ENCODE measurements at places on chromosomes 1 and 21. TPM values are rescaled to one million over a fixed set of nuclear protein-coding genes. Genes with fewer than 3 reads are reported as not detected.
A peak's percentile ranks its signal among the peaks of the same experiment; 100 is the strongest.

GRCh38 chr1:198212675-198213074, 55.9 kb downstream of the NEK7 start:
- DNase-seq: peak; percentile 87

DNA sequence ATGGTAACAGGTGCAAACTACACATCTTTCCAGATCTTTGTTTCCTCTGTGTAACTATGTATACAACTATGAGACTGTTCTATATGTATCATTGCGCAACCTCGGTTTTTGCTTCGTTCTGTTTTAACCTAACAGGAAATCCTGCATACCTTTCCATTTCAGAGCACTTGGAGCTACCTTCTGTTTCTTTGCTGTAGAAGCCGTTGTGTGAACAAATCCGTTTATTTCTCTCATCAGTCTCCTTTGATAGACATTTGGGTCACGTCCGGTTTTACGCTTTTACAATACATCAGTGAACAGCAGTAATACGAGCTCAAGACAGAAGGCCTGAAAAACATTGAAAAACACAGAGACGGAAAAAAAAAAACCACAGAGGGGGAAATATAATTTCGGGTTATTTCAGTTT, 10.5 kb downstream of the ATP5IF1 start:
- peak; percentile 72 for DNase-seq

DNA sequence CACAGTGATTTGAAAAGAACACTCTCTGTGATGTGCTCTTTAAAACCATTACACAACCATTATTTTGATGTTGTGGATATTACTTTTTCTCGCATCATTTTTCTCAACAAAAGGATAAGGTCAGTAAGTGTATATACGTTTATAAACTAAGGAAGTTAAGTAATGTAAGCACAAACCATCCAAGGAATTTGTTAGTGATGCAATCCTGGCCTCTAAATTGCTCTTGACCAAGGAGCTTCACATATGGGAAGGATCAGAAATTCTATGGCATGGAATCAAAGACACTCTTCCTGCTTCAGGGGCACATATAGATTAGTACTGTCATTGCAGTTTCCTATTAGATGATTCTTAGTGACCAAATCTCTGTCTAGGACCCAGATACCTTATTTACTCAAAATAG, 3.6 kb upstream of the PPP2R5A start:
- DNase-seq: peak; percentile 93

DNA sequence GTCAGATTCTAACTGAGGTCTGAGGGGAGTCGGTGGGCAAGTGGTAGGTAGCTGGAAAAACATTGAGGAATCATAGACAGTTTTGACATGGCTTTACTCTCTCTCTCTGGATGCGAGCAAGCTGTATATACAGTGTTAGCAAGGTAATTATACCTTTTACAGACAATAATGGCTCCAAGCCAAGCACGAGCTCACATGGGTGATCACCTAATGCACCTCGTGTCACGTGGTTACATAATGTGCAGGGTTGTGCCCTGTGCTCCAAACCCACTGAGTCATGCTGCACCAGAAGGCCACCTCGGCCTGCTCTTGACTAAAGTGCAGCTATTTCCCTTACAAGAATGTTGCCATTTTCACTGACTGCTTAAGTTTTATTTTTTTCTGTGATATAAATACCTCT, 7.6 kb upstream of the CLCA2 start:
- DNase-seq: no peak

- DNase-seq: no peak
Measured at GRCh38 chr1:199009447-199009846, 370.6 kb downstream of the PTPRC start.

DNA sequence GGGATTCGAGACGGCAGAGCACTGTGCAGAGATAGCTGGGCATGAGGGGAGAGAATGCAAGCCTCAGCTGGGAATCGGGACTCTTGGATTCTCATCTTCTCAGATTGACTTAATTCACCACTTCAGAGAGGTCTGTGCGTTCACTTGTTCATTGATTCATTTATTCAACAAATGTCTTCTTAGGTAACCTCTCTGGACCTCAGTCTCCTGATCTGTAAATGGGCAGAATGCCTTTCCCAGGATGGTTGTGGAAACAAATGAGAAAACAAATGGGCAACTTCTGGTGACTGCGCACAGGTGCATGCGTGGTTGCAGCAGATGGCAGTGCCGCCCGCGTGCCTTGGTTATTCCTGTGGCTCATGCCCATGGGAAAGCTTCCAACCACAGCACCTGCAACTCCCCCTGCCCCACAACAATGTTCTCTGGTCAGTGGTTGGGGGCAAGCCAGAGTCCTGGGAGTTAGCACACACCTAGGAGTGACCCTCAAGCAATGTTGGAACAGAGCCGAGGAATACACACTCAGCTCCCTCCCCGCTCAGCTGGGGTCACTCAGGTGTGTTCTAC, 110.1 kb upstream of the RUNX3 start:
- no peak for DNase-seq

DNA sequence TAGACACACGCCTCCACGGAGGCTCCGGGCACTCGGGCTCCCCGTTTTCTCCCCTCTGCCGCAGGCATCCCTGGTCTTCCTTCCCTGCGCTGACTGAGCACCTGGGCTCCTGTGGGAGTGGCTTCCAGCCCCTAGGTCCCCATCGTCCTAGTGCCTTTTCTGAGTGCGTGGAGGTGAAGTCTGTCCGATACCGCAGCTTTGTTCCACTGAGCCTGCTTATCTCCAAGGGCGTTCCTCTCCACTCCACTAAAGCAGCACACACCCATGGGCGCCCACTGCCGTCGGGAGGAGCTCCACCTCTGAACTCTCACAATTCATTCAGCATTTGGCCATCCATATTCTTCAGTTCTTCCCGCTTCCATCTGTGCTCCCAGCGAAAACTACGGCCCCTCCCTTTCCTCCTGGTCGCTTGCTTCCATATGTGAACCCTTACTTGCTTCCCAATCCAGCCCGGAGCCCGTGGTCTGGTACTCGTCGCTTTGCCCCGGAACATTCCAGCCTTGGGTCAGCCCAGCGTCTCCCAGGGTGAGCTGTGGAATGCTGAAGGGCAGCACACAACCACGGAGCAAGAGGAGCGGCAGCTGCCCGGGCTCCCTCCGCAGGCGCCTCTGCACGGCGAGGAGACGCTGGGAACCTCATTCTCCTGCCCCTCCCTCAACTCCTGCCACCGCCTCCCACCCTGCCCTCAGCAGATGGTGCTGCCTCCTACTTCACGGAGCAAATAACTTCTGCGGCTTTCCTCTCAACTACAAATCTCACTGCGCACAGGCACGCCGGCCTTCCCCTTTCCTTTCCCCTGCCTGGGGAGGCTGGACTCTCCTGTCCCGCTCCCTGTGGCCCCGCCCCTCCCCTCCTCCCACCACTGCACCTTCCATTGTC, 27.5 kb downstream of the ATP8B2 start:
- peak; percentile 81 for DNase-seq

DNA sequence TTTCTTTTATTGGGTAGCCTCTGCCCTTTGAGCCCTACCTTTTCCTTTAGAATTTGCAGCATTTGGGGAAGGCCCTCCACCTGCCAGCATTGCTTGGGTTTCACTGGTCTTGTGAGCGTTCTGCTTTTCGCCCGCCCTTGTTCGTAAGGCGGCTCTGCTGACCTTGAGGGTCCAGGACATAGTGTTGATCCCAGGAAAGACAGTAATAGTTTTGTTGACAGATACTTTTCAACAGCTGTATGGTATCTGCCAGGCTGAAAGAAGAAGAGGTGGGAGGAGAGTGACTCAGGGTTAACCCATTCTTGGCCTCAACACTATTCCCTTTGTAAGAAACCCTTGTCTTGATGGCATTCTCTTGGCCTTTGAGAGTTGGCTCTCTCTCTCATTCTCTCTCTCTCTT, 113.4 kb upstream of the SPAG17 start:
- DNase-seq: no peak

GRCh38 chr1:161307892-161308638, 1.7 kb downstream of the MPZ start:
- peak; percentile 13 for DNase-seq

- DNase-seq: peak; percentile 81
Measured at GRCh38 chr1:117673405-117673804, 67.6 kb downstream of the TENT5C start.

- no peak for DNase-seq
Measured at GRCh38 chr1:118898712-118899111, 89.4 kb downstream of the TBX15 start.

DNA sequence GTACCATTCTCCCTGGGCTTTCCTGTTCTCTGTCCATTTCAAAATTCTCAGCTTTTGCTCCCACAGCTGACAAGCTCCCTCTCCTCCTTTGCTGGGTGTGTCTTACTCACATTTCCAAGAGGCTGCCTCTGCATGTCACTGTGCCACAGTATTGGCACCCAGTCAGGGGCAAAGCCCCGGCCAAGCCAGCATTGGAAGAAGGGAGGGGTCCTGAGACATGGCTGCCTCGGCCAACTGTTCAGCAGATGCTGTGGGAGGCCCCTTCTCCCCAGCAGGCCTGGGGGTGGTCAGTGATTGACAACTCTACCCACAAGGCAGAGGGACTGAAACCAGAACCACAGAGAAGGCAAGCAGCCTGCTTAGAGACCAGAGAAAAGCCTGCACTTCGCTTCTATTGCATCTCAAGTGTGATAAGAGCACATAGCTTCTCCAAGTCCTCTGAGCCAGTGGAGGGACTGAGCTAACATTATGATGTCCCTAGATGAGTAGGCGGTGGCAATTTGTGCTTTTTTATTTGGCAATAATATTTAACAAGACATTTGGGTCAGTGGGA, 294.1 kb downstream of the SIPA1L2 start:
- DNase-seq: no peak

- DNase-seq: no peak
Measured at GRCh38 chr1:5119366-5120234, 465.2 kb downstream of the AJAP1 start.

DNA sequence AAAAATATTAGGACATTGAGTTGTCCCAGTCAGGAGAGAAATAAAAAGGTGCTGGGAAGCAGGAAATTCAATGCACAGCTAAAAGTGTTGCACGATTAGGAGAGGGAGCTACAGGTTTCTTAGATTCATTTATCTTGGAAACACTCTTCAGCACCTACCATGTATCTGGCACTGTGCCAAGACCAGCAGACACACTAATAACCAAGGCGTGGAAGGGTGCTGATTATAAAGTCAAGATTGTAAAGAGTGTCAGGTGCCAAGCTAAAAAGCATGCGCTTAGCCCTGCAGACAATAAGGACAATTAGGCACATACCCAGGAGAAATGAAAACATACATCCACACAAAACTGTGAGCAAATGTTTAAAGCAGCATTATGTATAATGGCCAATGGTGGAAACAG, 129.9 kb downstream of the DSCAM start:
- no peak for DNase-seq

DNA sequence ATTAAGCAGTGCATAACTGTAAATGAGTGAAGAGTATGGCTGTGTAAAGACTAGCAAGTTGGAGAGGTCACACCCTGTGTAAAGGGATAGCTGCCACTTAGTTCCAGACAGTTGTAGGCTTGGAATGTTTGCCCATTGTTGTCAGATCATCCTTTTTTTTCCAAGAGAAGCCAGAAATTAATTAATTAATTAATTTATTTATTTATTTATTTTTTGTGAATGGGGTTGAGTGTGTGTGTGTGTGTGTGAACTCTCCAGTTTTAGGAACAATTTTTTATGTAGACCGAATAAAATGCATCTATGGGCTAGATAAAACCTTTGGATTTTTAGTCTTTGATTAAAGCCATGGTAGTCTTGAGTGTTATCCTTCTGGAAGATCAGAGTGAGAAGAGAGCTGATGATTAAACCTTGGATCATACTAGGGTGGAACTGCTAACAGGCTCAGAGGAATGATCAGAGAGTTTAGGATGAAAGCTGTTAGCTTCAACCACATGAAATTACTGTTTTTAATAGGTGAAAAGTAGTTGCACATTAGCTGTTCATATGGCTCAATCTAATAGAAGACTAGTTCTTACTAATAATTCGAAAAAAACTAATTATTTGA, 58.4 kb downstream of the OSBPL9 start:
- DNase-seq: no peak

DNA sequence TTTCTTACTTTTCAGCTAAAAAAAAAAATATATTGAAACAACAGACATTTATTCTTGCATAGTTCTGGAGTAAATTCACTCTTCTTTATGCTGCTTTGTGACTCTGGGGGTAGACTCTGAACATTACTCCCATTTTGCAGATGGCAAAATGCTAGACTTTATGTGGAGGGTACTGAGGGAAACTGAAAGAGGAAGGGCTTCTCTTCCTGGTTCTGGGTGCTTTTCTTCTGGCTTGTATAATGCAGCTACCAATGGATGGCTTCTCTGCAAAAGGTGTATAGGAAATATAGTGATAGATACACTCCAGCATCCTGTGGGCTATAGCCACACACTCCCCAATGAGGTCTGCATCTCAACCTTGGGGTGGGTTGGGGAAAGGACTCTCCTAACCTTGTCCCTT, 19.7 kb upstream of the ZBTB40 start:
- DNase-seq: no peak

- DNase-seq: no peak
Measured at GRCh38 chr1:54866801-54867716, 19.9 kb downstream of the DHCR24 start.

- no peak for DNase-seq
Measured at GRCh38 chr21:32046191-32046590, 173.4 kb downstream of the HUNK start.

DNA sequence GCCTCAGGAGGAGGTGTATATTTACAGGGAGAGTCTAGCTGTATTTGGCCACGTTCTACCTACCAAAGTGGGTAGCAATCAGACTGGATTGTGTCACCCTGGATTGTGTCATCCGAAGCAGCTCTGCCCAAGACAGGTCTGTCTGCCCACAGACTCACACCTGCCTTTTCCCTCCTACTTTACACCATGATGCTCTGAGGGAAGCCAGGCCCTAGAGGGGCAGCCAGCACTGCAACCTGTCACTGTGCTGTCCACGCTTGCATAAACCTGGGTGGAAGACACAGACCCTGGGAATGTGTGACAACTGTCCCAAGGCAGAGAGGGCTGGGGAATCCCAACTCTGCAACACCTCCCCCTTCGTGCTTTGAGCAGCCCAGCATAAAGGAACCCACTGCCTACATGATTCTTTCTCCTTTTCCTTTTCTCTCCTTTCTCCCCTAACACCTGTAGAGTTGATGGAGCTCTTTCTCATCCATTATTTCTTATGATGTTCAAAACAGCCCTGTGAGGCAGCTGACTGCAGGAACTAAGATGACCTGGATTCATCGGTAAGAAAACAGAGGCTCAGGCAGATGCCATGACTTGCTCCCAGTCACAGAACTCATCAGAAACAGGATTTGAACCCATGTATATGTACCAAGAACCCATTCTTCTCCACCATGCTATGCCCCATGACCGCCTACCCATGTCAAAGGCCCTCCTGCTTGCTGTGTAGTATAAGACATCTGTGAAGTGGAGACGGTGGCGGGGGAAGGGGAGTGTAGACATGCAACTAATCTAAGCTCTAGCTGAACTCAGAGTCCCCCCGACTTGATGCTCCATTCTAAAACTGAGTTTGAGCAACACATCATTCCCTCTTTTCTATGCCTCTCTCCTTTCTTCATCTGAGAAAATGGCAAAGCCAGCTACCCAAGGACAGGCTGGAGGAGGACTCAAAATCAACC, 55.9 kb downstream of the ITPKB start:
- DNase-seq: no peak

Gene HPDL
- total RNA-seq: 1.3 TPM

Gene CDCA8
- 6.1 TPM for total RNA-seq

Gene ERVH48-1
- not detected for total RNA-seq

Gene CDK11B
- total RNA-seq: 6.0 TPM

Gene ZNF593OS
- total RNA-seq: 0.32 TPM

Gene RHOU
- 2.9 TPM for total RNA-seq

Gene NTNG1
- 2.9 TPM for total RNA-seq

Measured in fibroblast of villous mesenchyme (primary cell).